GM12864 (cell line): ENCODE measurements at places on chromosomes 3 and 15.

- no peak for DNase-seq
Measured at GRCh38 chr15:71120428-71120944, 5.2 kb downstream of the THSD4 start.

DNA sequence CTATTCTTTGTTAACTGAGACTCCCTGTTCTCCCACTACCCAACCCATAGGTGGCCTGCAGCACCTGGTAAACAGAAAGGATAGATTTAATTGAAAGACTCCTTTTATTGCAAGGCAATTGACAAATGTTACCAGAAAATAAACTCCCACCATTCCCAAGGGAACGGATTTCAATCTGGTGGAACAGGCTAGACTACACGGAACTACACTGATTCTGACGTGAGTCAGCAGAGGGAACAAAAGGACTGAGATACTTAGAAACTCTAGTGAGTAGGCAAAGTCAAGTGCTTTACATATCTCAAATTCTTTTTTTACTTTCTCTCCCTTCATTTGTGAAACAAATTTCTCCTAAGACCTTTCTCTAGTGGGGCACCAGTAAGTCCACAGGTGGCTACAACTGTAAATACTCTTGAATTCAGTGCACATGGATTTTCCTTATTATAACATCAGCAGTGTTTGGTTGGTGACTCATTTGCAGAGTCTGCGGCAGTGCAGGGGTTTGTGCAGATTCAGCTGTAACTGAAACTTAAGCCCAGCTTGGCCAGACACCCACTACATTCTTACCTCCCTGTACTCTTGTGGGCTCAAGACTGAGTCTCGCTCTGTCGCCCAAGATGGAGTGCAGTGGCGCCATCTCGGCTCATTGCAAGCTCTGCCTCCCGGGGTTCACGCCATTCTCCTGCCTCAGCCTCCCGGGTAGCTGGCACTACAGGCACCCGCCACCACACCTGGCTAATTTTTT is 34.3 kb upstream of the PLSCR2 start:
- DNase-seq = peak; percentile 81

GRCh38 chr3:45655906-45656305 is 33.3 kb upstream of the SACM1L start:
- DNase-seq = no peak

GRCh38 chr3:138461246-138461645 is 26.8 kb downstream of the ESYT3 start:
- no peak for DNase-seq

GRCh38 chr3:125136966-125137357 is 75.6 kb downstream of the SLC12A8 start:
- DNase-seq = no peak

DNA sequence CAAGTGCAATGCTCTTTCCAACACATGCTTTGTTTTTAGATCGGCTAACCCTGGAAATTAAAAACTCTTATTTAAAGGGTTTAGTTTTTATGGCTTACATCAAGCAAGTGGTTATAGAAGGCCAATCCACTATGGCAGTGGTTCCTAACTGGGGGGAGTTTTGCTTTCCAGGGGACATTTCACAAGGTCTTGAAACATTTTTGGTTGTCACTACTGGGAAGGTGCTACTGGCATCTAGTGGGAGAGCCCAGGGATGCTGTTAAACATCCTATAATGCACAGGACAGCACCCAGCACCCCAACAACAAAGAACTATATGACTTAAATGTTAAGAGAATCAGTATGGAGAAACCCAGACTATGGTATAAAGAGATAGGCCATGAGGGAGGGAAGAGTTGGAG is 439.0 kb downstream of the NTRK3 start:
- no peak for DNase-seq

DNA sequence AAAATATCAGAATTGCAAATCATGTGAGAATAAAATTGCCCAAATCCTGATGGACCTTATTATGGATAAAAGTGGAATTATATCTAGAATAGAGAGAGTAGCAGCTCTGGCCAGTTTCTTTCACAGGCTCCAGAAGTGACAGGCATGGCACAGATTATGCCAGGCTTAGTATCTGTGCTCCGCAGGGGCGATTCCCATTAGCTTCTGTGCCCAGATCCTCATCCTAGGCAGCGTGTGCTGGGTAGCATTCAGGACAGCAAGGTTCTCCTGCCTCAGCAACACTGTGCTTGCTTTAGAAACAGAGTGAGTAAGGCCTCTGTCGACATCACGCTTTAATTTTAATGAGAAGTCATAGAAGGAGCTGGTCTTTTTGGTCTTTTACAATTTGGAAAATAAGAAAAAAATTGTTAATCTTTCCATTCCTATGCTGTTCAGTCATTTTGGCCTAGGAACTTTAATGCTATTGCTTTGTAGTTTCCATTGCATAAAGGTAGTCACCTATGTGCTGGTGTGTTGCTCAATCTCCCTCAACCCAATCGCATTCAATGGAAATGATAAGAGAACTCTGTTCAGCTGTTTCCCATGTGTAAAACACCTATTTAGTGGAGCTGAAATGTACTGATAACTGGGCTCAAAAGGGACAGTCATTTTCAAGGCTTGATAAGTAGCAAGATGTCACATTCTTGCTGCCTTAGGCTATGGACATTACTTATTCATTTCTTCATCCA is 770.1 kb downstream of the AGBL1 start:
- DNase-seq = no peak

- no peak for DNase-seq
Measured at GRCh38 chr15:85545185-85545584, 164.8 kb downstream of the AKAP13 start.
